ENCODE measurements at places on chromosomes 6 and 20.

DNA sequence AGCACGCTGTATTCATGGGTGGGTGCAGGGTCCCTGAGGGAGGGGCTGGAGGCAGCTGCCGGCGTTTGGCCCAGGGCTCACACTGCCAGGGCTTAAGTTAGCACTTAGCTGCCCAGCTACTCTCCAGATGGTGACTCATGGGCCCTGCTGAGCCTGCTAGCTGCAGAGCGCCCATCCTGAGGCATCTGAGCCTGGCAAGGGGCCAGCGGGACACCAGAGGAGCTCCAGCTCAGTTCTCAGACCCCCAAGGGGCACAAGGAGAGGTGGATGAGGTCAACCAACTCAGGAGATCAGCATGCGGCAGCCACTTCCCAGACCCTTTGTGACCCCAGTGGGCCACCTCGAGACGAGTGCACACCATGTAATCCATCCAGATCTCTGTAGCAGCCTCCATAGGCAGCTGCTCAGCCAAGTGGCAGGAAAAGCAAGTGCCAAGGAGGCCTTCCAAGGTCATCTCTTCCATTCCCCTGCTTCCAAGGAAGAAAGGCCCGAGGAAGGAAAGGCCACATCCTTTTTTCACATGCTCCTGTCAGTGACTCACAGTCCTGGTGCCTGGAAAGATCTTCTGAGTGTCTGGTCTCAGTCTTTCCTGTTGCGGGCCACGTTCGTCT is 35.3 kb downstream of the FOXP4 start:
- DNase-seq, result no peak

GRCh38 chr6:140343128-140343527 is 968.7 kb upstream of the CITED2 start:
- DNase-seq, result no peak

DNA sequence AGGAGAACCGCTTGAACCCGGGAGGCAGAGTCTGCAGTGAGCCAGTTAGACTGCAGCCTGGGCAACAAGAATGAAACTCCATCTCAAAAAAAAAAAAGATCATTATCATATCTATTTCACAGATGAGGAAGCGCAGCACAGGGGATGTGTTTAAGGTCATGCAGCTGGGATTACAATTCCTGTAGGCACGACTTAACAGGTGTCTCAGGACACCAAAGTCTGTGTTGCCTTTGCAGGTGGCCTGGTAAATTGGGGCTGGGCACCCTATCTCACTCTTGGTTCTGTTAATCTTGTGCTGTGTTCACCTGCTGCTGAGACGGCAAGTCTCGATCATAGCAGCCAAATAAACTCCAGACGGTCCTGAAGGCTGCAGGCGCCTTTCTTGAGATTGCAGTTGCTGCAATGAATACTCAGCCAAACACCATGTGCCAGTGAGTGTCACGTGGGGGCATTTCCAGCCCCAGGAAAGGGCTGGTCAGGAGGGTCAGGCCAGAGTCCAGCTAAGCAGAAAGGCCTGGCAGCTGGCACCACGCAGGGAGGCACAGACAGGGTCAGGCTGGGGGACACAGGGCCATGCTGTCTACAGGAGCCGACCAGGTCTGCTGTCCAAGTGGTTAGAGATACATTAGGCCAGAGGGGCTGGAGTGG is 55.8 kb downstream of the FGD2 start:
- no peak for DNase-seq

DNA sequence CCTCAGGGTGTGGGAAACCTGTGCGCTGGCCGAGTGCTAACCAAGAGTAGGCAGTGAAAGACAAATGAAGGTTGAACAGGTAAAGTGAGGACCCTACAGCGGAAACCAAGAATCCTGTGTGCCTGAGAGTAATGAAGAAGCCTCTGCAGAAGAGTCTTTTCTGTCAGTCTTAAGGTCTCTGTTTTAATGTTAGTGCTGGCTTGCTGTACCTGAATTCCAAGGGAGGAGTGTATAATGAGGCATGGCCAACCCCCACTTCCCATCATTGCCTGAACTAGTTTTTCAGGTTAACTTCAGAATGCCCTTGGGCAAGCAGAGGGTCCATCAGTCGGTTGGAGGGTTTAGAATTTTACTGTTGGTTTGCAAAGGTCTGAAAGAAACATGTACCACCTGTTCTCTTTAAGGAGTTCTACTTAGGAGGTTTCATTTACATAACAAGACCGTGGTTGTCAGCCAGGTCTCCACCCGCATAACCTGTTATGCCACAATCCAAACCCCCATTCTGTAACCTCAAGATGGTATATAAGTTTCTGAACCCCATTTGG is 589 bp upstream of the PDCD2 start:
- DNase-seq, result no peak

Measured in activated CD8-positive, alpha-beta memory T cell treated with anti-CD3 and anti-CD28 coated beads, Interleukin-2, amount 50 U/mL, for 4 hours (primary cell).